ENCODE measurements at places on chromosomes 1 and 21. TPM values are rescaled to one million over a fixed set of nuclear protein-coding genes. Genes with fewer than 3 reads are reported as not detected.

DNA sequence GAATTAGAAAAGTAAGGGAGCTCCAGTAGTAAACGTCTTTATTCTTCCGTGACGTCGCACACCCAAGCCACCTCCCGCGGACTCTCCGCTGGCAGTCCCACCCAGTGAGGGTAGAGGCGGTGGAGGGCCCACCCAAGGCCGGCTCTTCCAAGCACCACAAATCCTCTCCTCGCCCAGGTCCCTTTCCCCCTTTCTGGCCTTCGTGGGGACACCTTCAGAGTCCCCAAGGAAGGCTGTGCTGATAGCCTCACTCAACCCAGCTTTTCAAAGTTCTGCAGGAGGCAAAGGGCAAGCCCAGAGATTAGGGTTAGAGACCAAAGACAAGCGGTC is 349 bp upstream of the GPN2 start:
- no peaks in the 10 kb centered on the region for H3K27me3 ChIP-seq
- peak overlapping the region; percentile 85 for H3K4me3 ChIP-seq
- peaks cover 21% of the 10 kb centered on the region for H3K4me1 ChIP-seq
- no peak for DNase-seq

DNA sequence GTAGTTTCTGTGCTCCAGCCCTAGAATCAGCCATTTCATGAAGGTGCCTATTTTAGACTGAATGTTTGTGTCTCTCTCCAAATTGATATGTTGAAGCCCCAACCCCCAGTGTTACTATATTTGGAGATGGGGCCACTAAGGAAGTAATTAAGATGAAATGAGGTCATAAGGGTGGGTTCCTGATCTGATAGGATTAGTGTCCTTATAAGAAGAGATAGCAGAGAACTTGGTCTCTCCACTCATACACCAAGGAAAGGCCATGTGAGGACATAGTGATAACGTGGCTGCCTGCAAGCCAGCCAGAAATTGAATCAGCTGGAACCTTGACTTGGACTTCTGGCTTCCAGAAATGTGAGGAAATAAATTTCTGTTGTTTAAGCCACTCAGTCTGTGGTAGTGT is 12.3 kb downstream of the RAVER2 start:
- H3K4me3 ChIP-seq, result no peak overlapping the region
- no peaks in the 10 kb centered on the region for H3K27me3 ChIP-seq
- H3K27ac ChIP-seq, result no peak overlapping the region
- H3K36me3 ChIP-seq, result no peaks in the 10 kb centered on the region
- H3K4me1 ChIP-seq, result no peaks in the 10 kb centered on the region
- no peak for DNase-seq

ADAMTS5 gene
- total RNA-seq, result 5.6 TPM

C1QC gene
- total RNA-seq, result 800 TPM

GPA33 gene
- total RNA-seq, result 3.6 TPM

Data from lower lobe of right lung (tissue), 2 donors.